ENCODE measurements at places on chromosomes 7 and 10.
A peak's percentile ranks its signal among the peaks of the same experiment; 100 is the strongest.

DNA sequence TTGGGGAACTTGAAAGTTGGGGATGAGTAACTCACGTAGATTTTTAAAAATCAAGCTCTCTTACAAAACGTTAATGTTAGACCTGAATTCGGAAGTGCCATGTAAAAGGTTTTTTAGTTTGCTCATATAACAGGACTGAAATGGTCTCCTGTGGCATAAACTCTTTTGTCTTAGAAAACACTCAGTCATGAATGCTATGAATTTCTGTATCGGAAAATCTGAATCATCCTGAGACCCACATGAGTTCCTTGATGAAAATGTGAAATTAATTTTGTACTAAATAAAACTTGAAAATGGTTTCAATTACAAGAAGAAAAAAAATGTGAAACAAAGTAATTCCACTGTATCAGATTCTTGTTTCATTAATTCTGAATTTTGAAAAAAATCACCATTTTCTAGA, 134.8 kb upstream of the BMPER start:
- DNase-seq = no peak

- DNase-seq = no peak
These were observed 4.0 kb downstream of the ITIH2 start for GRCh38 chr10:7707102-7707501.

GRCh38 chr7:23607130-23607529, 9.9 kb downstream of the CCDC126 start:
- no peak for DNase-seq

DNA sequence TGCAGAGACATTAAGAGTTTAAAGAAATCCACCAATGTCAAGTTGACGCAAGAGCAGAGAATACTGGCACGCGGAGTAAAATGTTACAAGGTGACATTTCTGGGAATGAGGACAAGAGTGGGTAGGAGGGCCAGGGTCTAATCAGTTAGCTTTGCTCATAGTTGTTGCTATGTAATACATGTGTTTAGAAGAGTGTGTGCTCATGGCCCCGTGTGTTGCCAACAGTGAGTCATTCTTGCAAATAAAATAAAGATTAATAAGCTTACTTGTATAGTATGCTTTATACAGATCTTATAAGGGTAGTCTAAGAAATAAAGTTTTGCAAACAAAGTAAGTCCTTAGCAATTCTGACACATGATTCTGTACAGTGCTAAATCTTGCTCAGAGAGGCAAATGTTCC, 64.5 kb downstream of the DNMBP start:
- no peak for DNase-seq

- no peak for DNase-seq
These were observed 17.1 kb downstream of the UNCX start for GRCh38 chr7:1249731-1250130.

DNA sequence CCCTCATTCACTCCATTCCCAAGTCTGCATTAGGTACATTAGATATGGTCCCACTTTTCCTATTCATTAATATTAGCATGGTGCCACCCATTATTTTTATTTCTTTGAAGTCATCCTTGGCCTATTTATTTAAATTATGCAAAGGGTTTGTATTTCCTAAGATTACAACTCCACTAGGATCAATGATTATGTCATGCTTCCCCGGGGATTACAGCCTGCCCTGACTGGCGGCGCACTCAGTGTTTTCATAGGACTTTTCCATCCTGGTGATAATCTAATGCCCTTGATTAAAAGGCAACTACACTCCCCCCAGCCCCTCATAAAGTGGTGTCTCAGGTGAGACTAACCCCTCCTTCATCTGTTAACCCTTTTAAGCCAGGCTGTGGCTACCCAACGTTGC, 187.2 kb downstream of the POU6F2 start:
- no peak for DNase-seq

DNA sequence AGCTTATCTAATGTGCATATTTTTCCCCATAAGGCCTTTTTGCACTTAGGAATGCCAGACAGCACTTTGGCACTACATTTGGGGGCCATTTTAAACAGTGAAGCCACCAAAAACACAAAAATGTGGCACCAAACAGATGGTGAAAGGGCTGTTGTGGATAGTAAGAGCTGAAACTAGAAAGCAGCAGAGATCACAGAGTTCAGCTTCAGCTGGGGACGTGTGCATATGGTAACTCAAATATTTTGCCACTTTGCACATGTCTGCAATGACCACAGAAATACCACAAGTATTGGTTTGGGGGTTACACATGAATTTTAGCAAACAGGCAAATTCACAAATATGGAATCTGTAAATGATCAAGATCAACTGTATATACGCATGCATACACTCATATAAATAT, 72.8 kb downstream of the PODXL start:
- DNase-seq = no peak

DNA sequence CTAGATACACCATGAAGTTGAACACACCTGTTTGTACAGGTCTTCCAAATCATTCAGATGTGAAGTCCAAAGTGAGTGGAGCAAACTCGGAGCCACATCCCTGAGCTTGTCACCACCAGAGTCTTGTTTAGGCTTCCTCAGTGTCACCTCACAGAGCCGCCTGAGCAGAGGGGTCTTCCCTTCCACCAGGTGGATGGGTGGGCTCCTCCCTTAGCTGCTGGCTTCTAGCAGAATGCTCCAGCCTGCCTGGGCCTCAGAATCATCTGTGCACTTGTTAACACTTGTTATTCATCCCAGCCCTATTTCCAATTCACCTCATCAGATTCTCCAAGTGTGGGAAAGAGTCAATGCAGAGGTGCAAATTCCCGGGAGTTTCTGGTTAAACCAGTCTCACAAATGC, 32.5 kb downstream of the C10orf71 start:
- DNase-seq = no peak

DNA sequence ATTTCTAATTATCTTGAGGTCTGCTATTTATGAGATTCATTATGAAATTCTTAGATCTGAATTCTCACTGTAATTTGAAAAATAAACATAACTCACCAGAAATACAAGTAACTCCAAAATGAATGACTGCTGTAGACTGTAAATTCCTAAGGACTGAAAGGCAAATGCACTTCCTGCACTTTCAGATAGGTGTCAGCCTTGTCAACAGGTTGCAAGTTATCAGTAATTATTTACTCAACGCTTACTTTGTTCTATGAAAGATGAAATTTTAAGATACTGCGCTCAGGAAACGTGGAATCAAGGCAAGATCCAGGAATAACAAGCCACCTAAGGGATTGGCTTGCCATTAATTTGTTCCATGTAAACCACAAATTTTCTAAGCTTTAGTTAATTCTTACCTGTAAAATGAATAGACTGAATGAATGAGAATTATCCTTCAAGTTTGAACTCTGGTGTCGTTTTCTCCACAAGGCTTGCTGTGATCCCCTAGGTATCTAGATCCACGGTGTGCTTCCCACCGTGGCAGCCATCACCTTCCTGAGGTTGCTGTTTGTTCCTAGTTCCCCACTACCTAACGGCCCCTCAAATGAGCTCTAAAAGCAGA, 12.6 kb downstream of the DHX32 start:
- DNase-seq = peak; percentile 10

GRCh38 chr7:46175221-46175620, 254.1 kb upstream of the IGFBP3 start:
- no peak for DNase-seq

- DNase-seq = no peak
These were observed 10.4 kb downstream of the RAPGEF5 start for GRCh38 chr7:22346383-22347107.

DNA sequence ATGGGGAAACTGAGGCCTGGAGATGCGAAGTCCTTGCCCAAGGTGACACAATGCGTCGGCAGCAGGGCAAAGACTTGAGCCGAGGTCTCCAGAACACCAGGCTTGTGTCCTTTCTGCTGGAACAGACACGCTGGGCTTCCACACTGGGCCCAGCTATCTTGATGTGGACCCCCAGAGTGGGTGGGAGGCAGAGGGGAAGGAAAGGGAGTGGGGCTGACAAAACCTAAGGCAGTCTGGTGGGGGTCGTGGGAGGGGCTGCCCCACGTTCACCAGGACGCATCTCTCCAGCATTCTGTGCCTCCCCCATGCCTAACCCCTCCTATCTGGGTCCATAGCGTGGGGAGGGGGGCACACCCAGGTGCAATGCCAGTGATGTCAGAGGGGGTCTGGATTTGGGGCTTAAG, 38.1 kb downstream of the PPIF start:
- DNase-seq = no peak

DNA sequence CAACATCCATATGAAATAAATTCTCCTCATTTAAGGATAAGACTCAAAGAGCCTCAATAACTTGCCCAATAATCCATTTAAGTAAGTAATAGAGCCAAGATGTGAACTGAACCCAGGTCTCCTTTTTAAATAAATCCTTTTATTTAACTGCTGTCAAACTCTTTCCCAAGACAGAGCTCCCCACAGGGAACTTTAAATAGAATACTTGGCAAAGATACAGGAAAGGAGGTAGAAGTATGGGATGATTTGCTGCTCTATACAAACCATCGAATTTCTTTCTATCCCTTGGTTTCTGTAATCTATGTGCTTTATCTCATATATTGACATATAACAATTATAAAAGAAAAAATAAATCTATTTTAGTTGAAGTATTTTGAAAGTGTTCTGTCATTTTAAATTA, 295.9 kb downstream of the CSTF2T start:
- no peak for DNase-seq

DNA sequence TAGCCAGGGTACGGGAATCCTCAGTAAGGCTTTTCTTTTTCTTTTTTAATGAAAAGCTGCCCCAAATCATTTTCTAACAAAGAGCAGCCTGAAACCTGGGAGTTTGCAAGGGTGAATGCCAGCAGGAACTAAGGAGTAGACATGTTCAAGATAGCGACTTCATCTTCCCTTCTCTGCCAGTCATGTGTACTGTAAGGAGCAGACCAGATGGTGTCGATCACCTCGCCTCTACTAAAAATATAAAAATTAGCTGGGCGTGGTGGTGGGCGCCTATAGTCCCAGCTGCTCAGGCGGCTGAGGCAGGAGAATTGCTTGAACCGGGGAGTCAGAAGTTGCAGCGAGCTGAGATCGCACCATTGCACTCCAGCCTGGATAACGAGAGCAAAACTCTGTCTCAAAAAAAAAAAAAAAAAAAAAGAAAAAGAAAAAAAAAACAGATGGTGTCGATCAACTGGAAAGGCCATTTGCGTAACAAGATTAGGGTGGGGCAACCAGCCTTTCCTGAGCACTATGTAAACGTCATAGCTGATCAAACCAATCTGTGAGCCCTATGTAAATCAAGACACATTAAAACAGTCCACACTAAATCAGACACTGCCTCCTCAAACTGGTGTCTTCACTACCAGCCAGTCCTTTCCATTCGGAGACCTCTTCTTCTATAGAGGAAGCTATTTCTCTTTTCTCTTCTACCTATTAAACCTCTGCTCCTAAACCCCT, 33.8 kb downstream of the NOLC1 start:
- DNase-seq = no peak

DNA sequence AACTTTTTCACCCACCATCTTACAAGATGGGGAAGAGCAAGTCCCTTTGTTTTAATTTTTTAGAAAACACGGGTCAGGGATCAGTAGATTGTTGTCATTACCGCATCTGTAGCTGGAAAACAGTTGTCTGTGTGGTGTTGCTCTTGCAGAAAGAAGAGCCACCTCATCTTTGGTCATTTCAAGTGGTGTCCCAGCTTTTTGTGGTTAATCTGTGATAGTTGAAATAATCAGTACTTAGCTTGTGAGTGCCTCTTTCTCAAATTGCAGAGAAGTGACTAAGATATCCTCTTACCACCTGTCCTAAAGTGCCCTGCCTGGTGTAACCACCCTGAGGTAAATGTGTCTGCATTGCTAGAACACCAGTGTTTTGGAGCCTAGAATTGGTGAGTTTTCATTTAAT, 5.5 kb downstream of the PRPF18 start:
- DNase-seq = no peak

GRCh38 chr7:31466036-31466435, 47.9 kb upstream of the ITPRID1 start:
- no peak for DNase-seq

DNA sequence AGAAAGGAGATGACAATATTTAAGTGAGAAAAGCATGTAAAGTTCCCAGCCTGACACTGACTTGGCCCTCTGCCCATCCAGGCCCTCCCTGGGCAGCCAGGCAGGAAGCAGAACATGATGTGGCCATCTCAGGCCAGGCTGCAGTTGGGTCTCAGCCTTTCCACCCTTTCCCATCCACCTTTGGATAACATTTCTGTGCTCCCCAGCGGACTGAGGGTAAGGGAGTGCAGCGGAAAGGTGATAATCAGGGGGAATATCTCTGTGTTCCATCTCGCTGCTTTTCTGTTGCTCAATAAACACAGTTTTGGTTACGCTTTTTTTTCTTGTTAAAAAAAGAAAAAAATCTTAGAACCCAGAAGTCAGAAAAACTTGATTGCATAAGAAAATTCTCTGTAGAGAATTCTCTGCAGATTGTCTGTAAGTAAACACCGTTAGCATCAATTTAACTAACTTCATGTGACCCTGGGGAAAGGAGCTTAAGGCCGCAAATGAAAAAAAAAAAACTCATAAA, 37.2 kb upstream of the TARP start:
- peak; percentile 81 for DNase-seq

- no peak for DNase-seq
These were observed 11.6 kb upstream of the PPIF start for GRCh38 chr10:79335470-79336235.

DNA sequence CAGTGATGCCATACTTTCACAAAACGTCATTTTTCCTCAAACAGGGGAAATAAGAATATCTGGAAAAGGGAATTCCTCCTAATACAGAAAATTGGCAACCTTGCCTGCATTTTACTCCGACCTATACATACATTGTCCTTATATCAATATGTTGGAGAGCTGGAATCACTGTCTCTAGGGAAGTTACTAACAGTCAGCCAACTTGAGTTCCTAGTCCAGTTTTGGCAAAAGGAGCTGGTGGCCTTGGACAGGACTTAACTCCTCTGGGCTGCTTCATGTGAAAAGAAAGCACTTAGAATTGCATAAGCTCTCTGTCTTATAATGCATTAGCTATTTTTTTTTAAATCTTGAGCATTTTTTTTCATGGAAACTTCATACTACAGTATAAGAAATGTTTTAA, 174.2 kb upstream of the HGF start:
- no peak for DNase-seq

DNA sequence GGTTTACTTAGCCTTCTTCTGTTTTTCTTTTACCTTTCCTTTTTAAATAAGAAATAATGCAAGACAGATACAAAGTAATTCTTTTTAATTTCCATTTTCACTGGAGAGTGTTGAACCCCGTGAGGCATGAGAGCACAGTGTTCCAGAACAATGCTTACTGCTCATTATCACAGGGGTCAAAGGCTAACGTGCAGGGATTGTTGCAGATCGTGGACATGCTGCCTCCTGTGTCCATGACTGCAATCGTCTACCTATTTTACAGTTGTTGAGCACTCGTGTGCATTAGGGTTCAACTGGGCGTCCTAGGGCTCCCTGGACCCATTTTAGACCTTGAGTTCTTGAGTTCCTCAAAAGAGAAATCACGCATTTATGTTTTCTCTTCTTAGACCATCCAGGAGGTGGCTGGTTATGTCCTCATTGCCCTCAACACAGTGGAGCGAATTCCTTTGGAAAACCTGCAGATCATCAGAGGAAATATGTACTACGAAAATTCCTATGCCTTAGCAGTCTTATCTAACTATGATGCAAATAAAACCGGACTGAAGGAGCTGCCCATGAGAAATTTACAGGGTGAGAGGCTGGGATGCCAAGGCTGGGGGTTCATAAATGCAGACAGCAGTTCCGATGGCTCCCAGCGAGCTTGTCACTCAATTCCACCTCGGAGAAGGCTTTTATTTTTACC, 124.2 kb downstream of the EGFR start:
- no peak for DNase-seq

- DNase-seq = no peak
These were observed 46.2 kb upstream of the PDE1C start for GRCh38 chr7:32116436-32116835.

GRCh38 chr10:94493463-94493862, 52.1 kb upstream of the HELLS start:
- no peak for DNase-seq

Measured in suppressor macrophage (primary cell).